ENCODE measurements at places on chromosomes 12 and 14.

DNA sequence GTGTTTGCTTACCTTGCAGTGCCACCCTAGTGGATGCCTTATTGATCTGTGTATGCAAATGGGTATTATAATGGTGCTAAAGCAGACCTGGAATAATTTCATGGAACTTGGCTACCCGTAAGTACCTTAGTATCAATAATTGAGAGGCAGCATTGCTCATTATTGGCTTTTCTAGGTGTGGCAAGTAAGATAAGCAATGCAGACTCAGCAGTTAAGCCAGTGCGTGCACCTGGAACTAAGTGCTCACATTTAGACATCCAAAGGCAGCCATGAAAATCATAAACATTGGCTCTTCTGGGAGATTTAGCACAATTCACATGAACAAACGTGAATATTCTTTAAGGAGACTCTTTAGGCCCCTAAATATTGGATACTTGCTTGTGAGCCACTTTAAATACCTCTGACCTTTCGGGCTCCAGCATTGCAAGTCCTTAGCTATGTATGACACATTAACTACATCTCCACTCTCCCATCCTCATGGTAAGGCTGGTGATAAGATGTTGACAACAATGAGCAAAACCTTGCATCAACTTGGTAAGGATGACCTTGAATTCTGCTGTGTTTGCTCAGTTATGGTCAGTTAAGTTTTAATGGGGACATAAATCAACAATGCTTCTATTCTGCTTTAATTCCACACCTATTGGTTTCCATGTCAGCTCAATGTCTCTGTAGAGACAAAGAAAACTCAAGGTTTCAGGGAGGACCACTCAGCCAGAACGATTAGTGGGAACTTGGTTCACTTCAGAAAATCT is 112.0 kb downstream of the SLC5A8 start:
- no peak for DNase-seq

- DNase-seq, result peak; percentile 53
Measured at GRCh38 chr14:53152184-53152886, 788 bp downstream of the DDHD1 start.

GRCh38 chr14:35809597-35809996 is 502 bp upstream of the RALGAPA1 start:
- no peak for DNase-seq

DNA sequence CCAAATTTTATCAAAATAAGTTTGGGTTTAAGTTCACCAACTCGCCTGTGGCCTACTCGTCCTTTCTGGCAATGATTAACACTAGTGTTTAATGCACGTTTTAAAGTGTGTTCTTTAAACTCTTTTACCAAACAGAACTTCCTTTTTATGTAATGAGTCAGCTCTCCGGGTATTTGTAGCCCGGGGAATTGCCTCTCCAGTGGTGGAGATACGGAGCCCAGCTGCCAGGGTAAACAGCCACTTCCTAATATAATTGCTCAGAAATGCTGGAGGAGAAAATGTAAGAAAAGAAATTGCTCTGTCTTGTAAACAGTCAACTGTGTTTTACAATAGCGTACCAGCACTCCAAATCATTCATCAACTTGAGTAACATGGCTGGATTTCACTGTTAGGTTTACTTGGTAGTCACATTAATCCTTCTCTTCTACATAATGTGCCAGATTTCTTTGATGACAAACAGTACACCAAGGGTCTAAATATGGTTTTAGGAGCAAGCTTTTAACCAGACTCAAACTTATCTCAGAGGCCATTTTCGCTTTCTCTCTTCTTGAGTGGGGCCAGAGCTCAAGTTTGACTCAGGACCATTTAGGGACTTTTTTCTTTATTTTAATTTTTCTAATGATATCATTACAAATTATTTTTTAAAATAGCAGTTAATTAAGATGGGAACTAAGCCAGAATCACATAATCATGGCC is 101.2 kb upstream of the SLC38A2 start:
- DNase-seq, result no peak

- no peak for DNase-seq
Measured at GRCh38 chr12:111171345-111171744, 197.6 kb downstream of the PHETA1 start.

DNA sequence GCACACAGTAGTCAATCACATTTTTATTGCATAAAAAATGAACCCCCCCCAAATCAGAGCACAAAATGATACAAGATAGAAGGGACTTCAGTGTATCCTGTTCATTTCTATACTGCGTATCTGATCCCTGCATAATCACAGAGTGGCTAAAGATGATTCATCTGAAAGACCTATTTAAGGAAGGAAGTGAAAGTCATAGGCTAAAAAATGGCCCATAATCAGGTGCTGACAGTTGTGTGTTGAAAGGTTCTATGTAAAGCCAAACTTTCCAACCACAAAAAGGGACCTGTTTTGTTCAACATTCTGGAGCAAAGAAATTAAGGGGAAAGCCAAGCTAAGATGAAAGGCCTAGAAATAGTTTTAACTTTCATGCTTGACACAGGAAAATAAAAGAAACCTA is 147.8 kb upstream of the ATP2B1 start:
- no peak for DNase-seq

DNA sequence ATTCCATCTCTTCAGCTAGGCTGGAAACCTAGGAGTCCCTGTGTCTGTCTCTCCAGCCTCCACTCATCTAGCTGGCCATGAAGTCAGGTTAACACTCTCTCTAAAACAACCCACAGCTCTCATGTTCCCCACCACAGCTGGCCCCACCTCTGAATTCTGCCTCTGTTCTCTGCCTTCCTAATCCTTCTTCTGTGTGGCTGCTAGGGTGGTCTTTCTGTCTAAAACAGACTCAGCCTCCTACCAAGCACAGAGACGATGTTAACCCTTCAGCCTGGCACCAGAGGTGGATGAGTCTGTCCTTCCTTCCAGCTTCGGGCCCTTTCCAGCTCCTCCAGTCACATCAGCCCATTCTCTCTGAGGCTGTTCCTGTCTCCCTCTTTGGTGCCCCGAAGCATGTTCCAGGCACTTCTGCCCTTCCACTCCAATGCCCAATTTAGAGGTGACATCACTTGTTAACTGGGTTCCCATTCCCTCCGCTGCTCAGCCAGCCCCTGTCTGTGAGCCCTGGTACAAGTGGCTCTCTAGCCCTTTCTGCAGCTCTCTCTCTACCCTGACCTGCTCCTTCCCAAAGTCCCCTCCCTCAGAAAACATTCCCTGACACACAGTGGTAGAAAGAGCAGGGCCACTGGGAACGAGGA is 9.1 kb downstream of the FIGNL2 start:
- DNase-seq, result no peak

DNA sequence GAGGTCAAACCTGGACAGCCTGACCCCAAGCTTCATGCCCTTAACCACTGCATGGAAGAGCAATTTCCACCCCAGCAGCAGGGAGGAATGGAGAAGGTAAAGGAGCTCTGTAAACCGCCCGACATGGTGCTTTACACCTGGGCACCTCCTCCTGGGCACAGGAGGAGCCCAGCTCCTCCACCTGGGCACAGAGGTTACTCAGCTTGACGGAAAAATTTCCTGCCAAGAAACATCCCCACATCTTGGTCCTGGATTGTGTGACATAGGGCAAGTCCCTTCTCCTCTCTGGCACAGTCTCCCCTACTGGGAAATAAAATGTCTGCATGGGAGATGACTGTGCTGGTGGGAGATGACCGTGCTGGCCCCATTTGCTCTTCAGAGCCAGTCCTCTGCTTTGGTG is 40.8 kb downstream of the TTC7B start:
- DNase-seq, result no peak

- no peak for DNase-seq
Measured at GRCh38 chr14:39991041-39991440, 558.8 kb upstream of the FBXO33 start.

- DNase-seq, result no peak
Measured at GRCh38 chr12:55693323-55694187, 14.1 kb downstream of the ITGA7 start.

- no peak for DNase-seq
Measured at GRCh38 chr14:71943695-71944018, 11.4 kb downstream of the RGS6 start.
